Hair follicular keratinocyte (primary cell): ENCODE measurements at places on chromosomes 1 and 21. TPM values are rescaled to one million over a fixed set of nuclear protein-coding genes. Genes with fewer than 3 reads are reported as not detected.

The ADGRL2 gene
- 1.6 and 10.6 TPM in 2 replicates for total RNA-seq

The ETV3L gene
- not detected in 2 replicates for total RNA-seq

The FAM72B gene
- total RNA-seq: 2.5 and 8.4 TPM in 2 replicates

The HSD11B1 gene
- 0.34 TPM in 1 of 2 replicates, not detected in the other for total RNA-seq

The CD34 gene
- not detected in 2 replicates for total RNA-seq

The MYOG gene
- not detected in 2 replicates for total RNA-seq

The BOLA1 gene
- total RNA-seq: 14.1 and 17.6 TPM in 2 replicates

The AIM2 gene
- total RNA-seq: not detected in 2 replicates

The NHLH1 gene
- not detected in 2 replicates for total RNA-seq

The GPR52 gene
- not detected in 2 replicates for total RNA-seq

The EMC1 gene
- total RNA-seq: 45.4 and 47.1 TPM in 2 replicates

The HJV gene
- total RNA-seq: not detected in 2 replicates

The FCN3 gene
- total RNA-seq: not detected in 2 replicates

The RBM11 gene
- total RNA-seq: 0.16 and 0.27 TPM in 2 replicates

The UBE4B gene
- total RNA-seq: 25.7 and 28.6 TPM in 2 replicates

The TMPRSS15 gene
- total RNA-seq: not detected in 2 replicates

The BCAR3 gene
- total RNA-seq: 98.0 and 109 TPM in 2 replicates

The RYR2 gene
- total RNA-seq: not detected in 2 replicates

The SYCP1 gene
- total RNA-seq: under 0.01 TPM in 1 of 2 replicates, not detected in the other

The NOS1AP gene
- 0.08 TPM in 1 of 2 replicates, not detected in the other for total RNA-seq

The CYP2J2 gene
- 2.4 and 3.5 TPM in 2 replicates for total RNA-seq

The C21orf58 gene
- 3.8 and 6.5 TPM in 2 replicates for total RNA-seq

The IRF6 gene
- 91.2 and 169 TPM in 2 replicates for total RNA-seq

The CTTNBP2NL gene
- 11.5 and 17.0 TPM in 2 replicates for total RNA-seq

The AADACL3 gene
- total RNA-seq: not detected in 2 replicates

The CFAP141 gene
- not detected in 2 replicates for total RNA-seq

The TRABD2B gene
- 0.08 TPM in 1 of 2 replicates, not detected in the other for total RNA-seq

The SLC44A3 gene
- total RNA-seq: 1.5 and 2.5 TPM in 2 replicates

The XCL1 gene
- not detected in 2 replicates for total RNA-seq

The OR2AK2 gene
- total RNA-seq: not detected in 2 replicates

The CSF3R gene
- total RNA-seq: not detected in 2 replicates
